Stimulated activated CD4-positive, alpha-beta T cell treated with anti-CD3 and anti-CD28 coated beads, TNF-alpha, amount 100 ng/mL, for 1 hour (primary cell): ENCODE measurements at places on chromosomes 6 and 20.
A peak's percentile ranks its signal among the peaks of the same experiment; 100 is the strongest.

DNA sequence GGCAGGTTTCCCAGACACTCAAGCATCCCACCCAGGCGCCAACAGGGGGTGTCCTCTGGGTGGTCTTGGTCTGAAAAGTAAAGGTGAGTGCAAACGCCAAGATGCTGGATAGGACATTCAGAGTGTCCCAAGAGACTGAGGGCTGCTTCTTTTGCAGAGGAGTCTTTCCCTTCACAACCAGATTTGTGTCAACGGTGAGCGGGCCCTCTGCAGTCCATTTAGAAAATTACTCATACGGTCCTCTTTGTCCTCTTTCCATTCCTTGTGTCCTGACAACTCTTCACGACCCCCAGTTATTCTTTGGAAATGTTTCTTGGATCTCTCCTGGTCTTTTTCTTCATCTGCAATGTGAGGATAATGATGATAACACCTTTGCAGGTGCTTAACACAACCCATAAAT lies 257.8 kb downstream of the CDC5L start:
- no peak for DNase-seq

GRCh38 chr6:84798257-84798656 lies 33.9 kb upstream of the TBX18 start:
- DNase-seq, result no peak

- DNase-seq, result no peak
Observed at GRCh38 chr20:44001667-44002596, 87.3 kb downstream of the TOX2 start.

DNA sequence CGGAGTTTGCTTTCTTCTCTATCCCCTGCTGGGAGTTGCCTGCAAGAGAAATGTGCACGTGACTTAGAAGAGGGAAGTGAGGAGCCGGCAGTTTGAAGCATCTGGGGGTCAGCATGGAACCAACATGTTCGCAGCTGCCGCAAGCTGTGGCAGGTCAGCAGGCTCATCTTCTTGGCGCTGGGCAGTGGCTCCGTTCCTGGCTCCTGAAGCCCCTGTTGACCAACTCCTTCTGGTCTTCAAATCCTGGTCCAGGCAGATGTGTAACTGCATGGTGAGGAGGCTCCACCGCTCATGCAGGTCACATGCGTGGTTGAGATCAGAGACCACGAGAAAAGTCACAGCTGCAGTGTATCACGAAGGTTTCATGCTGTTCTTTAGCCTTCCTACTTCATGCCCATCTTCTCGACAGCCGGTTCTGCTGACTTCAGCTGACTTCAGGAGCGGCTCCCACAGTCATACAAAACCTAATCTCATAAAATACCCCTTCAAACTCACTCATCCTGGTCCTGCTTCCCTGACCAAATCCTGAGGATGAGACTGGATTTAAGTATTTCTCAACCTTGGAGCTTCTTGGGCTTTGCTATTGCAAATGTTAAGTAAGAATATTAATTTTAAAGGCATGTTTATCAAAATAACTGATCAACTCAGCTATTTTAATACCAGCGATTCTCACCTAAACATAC lies 44.9 kb upstream of the BCAS1 start:
- DNase-seq, result no peak

- no peak for DNase-seq
Observed at GRCh38 chr20:38311491-38311890, 7.5 kb downstream of the BPI start.

- no peak for DNase-seq
Observed at GRCh38 chr6:164832410-164832809, 477.0 kb downstream of the C6orf118 start.

DNA sequence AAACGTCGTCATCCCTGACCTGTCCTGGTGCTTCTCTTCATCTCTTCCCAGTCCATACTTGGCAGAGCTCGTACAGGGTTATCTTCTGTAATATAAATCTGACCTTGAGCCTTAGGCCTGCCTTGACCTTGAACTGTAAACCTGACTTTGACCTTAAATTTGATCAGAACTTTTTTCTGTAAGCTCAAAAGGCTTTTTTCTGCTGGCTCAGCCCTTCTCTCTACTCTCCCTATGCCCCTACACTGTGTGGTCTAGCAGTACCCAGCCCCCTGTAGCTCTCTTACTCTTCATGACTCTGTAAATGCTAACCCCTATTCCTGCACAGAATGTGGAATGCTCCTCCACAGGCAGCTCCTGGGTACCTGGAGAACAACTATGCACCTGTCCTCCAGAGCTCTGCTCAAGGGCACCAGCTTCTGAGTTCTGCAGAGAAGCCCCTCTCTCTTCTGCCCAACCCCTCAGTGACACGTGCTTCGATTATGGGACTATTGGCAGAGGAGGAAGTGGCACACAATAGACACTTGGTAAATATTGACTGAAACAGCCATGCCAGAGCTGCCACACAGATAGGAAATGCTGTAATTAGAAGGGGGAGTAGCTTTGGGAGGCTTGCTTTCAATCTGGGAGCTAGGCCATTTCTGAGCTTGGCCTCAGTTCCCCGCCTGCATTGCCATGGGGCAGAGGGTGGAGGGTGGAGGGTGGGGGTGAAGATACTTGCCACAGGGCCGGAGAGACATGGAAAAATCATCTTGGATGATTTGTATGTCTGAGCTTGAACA lies 15.4 kb downstream of the SNPH start:
- no peak for DNase-seq

GRCh38 chr20:13382786-13383185 lies 161.7 kb downstream of the ISM1 start:
- no peak for DNase-seq

GRCh38 chr6:150632785-150633485 lies 33.2 kb downstream of the PLEKHG1 start:
- DNase-seq, result no peak

DNA sequence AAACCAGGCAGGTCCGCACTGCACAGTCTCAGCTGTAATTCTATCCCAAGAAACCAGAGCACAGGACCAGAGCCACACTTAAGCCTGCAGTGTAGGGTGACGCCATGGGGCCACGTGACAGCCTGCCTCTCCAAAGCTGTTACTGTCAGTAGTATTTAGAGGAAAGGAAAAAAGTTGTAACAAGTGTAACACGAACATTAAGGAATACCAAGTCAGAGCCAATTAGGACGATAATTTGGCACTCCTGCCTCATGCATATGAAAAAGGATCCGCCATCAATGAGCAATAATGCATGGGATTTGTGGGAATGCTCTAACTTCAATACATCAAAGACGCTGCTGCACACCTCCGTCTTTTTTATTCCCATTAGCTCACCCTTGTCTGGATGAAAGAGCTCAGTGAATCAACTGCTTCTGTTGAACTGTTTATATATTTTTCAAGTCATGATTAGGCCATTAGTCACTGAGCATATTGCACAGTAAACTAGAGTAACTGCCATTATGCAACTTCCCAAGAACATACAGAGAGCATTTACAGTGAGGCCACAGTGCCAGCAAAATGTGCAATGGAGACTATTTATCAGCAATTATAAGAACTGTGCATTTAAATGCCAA lies 79.9 kb downstream of the ATXN1 start:
- no peak for DNase-seq

DNA sequence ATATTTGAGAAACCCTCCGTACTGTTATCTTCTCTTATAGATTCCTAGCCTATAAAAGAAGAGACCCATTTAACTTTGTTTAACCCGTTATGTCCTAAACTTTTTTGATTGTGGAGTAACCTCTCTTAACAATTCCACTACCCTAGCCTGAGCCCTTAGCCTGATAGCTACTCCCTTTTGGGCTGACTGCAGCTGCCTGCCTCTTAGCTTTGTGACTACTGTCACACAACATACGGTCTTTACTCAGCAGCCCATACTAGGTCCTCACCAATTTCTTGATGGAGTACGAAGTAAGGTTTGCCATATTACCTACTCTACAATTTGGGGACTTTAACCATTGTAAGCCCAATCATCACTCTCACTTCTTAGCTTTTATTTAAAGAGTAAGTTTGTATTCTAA lies 72.7 kb downstream of the QRSL1 start:
- DNase-seq, result no peak

DNA sequence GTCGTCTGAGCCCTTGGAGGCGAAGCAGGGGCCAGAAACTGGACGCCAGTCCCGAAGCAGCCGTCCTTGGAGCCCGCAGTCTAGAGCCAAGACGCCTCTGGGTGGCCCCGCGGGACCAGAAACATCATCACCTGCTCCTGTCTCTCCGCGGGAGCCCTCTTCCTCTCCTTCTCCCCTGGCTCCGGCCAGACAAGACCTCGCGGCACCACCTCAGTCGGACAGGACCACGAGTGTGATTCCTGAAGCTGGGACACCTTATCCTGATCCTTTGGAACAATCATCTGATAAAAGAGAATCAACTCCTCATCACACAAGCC lies 416 bp downstream of the RSPH4A start:
- DNase-seq, result no peak

GRCh38 chr6:71420095-71420692 lies 131.6 kb downstream of the OGFRL1 start:
- no peak for DNase-seq

DNA sequence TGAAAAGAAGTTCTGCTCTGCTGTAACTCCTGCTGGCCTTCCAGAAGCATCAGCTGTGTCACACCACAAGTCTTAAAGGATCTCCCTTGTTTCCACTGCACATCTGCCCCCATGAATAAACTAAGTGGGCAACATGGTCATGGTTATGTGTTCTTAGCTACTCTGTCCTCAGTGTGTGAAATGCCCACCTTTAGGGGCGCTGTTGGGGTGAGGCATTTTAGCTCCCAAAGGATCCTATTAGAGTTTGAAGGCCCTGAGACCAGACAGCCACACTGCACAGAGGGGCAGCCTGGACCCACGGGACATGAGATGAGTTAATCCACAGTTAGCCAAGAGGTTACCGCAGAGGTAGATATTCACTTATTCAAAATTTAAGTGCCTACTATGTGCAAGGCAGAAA lies 294.3 kb upstream of the QKI start:
- no peak for DNase-seq

- DNase-seq, result no peak
Observed at GRCh38 chr6:148440877-148441453, 98.3 kb downstream of the SASH1 start.

- no peak for DNase-seq
Observed at GRCh38 chr6:133816171-133816570, 72.7 kb upstream of the TCF21 start.

DNA sequence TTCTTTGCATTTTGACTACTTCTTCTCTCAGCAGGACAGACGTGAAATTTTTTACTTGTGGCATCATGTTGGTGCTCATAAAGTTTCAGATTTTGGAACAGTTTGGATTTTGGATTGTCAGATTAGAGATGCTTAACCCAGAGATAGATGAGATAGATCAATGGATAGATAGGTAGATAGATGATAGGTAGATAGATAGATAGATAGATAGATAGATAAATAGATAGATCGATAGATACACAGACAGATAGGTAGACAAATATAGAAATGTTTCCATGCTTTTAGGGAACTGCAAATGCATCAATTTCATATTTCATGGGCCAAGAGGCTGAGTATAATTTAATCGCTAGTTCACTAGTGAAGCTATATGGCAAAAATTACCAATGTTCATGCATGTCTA lies 981.5 kb upstream of the ADGRB3 start:
- no peak for DNase-seq

GRCh38 chr20:50724851-50725723 lies 6.3 kb upstream of the PARD6B start:
- DNase-seq, result no peak

- DNase-seq, result no peak
Observed at GRCh38 chr6:98039443-98039842, 756.4 kb upstream of the MMS22L start.

DNA sequence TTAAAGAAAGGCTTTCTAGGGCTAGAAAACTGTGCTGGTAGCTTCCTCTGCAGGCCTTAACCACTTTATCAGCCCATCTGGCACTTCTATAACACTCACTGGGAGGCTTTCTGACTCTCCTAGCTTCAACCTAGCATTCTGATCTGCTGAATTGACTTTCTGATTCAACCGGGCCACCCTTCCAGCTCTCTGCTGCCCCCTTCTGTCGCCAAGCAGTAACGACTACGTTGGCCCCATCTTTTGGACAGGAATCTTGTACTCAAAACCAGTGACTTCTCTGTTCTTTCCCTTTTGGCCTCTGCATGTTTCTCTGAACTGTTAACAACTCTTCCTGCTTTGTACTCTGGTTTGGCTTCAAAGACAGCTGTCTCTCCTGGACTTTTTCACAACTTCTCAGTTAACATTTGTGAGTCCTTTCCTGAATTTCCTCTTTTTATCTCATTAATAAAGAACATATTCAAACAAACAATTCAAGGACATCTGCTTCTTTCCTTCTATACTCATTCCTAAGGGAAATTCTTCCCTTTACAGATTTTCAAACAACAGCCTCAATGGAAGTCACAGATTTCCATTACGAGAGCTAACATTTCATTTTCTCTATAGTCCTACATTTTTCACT lies 43.9 kb upstream of the FAM135A start:
- peak; percentile 16 for DNase-seq

DNA sequence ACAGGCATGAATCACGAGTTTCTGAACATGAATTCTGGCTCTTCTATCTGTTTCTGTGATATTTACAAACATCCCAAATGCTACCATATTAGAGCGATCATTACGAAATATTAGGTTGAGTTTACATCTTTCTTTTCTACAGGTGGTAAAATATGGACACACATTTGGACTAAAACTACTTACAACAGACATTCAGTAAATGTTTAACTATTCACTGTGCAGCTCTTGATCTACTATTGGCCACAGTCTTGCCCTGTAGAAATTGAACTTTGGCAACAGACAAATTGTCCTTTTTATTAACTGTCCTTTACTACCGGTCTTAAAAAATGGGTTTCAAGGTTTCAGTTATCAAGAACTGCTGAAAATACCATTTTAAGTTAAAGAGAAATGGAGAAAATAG lies 26.5 kb upstream of the MTRF1L start:
- DNase-seq, result no peak

GRCh38 chr20:3613821-3614440 lies 49.3 kb downstream of the GFRA4 start:
- no peak for DNase-seq

GRCh38 chr6:130019326-130020072 lies 1.1 kb downstream of the L3MBTL3 start:
- DNase-seq, result no peak

DNA sequence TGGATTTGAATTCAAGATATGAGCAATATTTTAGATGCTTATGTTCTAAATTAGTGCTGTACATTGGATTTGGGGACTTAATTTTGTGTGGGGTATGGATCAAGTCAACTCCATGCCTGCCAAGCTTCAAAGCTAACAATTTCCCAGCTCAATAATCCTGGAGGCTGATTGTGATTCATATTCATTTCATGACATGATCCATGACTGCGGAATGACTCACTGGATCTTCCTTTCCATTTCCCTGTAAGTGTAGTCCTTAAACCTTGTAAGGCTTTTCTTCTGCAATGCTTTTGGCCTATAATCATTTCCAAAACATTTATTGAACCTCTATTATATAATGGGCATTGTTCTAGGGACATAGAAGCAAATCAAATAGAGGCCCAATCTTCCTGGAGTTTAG lies 44.7 kb upstream of the CCN2 start:
- DNase-seq, result no peak

DNA sequence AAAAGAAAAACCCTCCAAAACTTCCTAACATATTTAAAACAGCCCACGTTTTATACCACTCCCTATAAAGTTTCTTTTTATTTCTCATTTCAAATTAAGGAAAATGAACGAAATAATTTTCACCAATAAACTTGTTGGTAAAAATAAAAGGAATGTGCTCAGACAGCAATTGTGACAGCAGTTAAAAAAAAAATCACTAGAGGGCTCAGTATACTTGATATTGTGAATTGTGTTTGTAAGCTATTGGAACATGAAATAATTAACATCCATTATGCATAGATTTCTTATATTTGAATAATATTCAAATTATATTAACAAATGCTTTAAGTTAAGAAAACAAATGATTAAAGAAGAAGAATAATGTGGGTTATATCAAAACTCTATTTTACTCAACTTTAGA lies 105.5 kb downstream of the ASCC3 start:
- no peak for DNase-seq
